ENCODE measurements at places on chromosomes 16 and 17. TPM values are rescaled to one million over a fixed set of nuclear protein-coding genes. Genes with fewer than 3 reads are reported as not detected.

The FOXN1 gene
- 0.29 TPM for total RNA-seq

The SLC35G6 gene
- total RNA-seq: not detected

The SNN gene
- 16.4 TPM for total RNA-seq

The USH1G gene
- total RNA-seq: not detected

DNA sequence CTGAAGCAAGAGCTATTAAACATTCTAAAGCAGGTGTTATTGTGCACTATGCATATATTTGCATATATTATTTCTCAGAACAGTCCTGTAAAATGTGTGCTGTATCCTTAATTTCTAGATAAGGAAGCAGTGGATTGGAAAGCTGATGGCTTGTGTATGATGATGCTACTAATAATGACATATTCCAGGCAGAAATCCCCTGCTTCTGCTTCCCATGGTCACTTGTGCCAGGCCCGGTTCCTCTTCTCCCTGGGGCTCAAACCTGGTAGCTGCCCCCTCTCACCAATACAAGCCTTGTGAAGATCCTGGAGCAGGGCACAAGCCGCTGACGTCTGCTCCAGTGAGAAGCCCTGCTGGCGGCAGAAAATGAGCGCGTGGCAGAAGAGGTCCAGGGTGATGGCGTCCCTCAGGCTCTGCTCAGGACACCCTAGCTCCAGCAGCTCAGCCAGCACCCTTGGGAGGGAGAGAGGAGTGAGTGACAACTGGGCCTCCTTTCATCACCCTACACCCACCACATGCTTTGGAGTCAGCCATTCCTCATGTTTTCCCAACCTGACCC is 1.8 kb downstream of the CFAP119 start:
- no peak for DNase-seq
- H3K4me3 ChIP-seq: no peak overlapping the region
- H3K27me3 ChIP-seq: no peaks in the 10 kb centered on the region
